ENCODE measurements at places on chromosomes 5 and 9. TPM values are rescaled to one million over a fixed set of nuclear protein-coding genes. Genes with fewer than 3 reads are reported as not detected.

- DNase-seq, result no peak
- H3K4me3 ChIP-seq, result no peak overlapping the region
- H3K27me3 ChIP-seq, result peaks cover 5% of the 10 kb centered on the region
- no peaks in the 10 kb centered on the region for H3K36me3 ChIP-seq
- no peaks in the 10 kb centered on the region for H3K4me1 ChIP-seq
Measured at GRCh38 chr5:152465140-152465539, 60.1 kb upstream of the NMUR2 start.

GRCh38 chr9:14909961-14910805 is at the start of gene FREM1:
Gene FREM1 (minus strand): TSS chr9:14910428. CDS start chr9:14868977, 41,451 bp downstream.
- no peaks in the 10 kb centered on the region for H3K36me3 ChIP-seq
- H3K27ac ChIP-seq, result no peak within 1 kb of the TSS
- no peak within 1 kb of the TSS for H3K4me3 ChIP-seq
- no peaks in the 10 kb centered on the region for H3K4me1 ChIP-seq
- no peak for DNase-seq
- H3K27me3 ChIP-seq, result peaks cover 5% of the 10 kb centered on the region

The LCN15 gene
- total RNA-seq, result not detected

The FAM169A gene
- total RNA-seq, result 3.5 TPM

The PSMD5 gene
- 59.2 TPM for total RNA-seq

- DNase-seq, result no peak
- H3K27me3 ChIP-seq, result no peaks in the 10 kb centered on the region
- H3K27ac ChIP-seq, result no peak overlapping the region
- H3K4me3 ChIP-seq, result no peak overlapping the region
- peaks cover 69% of the 10 kb centered on the region for H3K4me1 ChIP-seq
- peaks cover 23% of the 10 kb centered on the region for H3K36me3 ChIP-seq
Measured at GRCh38 chr5:171999877-172000276, 6.6 kb downstream of the FBXW11 start.

The PFN3 gene
- not detected for total RNA-seq

- H3K27me3 ChIP-seq, result no peaks in the 10 kb centered on the region
- H3K27ac ChIP-seq, result no peak overlapping the region
- no peak overlapping the region for H3K4me3 ChIP-seq
- peaks cover 3% of the 10 kb centered on the region for H3K36me3 ChIP-seq
- peaks cover 7% of the 10 kb centered on the region for H3K4me1 ChIP-seq
- no peak for DNase-seq
Measured at GRCh38 chr5:173920866-173921555, 32.9 kb downstream of the CPEB4 start.

DNA sequence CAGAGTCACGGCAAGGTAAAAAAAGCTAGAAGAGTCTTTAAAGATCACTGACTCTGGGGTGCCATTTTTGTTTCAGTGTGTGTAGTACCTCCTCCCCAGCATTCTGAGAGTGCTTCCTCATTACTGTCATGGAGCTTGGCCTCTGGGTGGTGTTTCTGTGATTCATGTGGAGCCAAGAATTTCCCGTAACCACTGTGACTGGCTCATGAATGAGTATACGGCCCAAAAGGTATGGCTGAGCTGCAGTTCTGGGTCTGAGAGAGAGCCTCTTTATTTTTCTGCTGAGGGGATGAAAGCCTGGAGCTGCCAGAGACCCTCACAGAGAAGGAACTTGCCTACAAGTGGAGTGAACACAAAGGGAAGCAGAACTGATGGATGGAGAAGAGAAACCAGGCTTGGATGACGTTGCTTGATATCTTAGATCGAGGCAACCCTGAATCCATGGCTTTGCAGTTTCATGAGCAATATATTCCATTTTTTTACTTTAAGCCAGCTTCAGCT is 85.6 kb downstream of the PTTG1 start:
- H3K4me3 ChIP-seq, result peak overlapping the region; percentile 67
- H3K27me3 ChIP-seq, result peaks cover 5% of the 10 kb centered on the region
- peak overlapping the region; percentile 90 for H3K27ac ChIP-seq
- peaks cover 68% of the 10 kb centered on the region for H3K4me1 ChIP-seq

DNA sequence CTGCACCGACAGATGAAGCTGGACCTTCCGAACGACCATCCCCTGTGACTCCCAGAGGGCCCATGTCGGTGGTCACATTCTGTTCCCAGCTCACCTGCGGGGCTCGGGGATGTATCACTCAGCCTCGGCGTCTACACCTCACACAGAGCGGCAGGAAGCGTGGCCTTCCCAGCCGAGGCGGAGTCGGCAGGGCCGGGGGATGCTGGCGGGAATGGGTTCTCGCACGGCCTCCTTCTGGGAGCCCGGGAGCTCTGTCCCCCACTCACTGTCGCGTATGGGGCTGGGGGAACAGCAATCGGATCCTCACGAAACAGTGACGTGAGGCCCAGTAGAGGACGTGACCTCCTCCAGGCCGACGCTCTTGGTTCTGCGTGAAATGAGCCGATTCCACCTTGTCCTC is 20.4 kb downstream of the NACC2 start:
- no peak for DNase-seq
- H3K27ac ChIP-seq, result no peak overlapping the region
- H3K4me1 ChIP-seq, result no peaks in the 10 kb centered on the region
- no peaks in the 10 kb centered on the region for H3K36me3 ChIP-seq
- H3K4me3 ChIP-seq, result no peak overlapping the region
- no peaks in the 10 kb centered on the region for H3K27me3 ChIP-seq

GRCh38 chr5:134553821-134554267 is 28.4 kb downstream of the JADE2 start:
- H3K27ac ChIP-seq, result peak overlapping the region; percentile 97
- H3K4me1 ChIP-seq, result peaks cover 43% of the 10 kb centered on the region
- H3K36me3 ChIP-seq, result peaks cover 47% of the 10 kb centered on the region
- H3K27me3 ChIP-seq, result no peaks in the 10 kb centered on the region
- no peak for DNase-seq

DNA sequence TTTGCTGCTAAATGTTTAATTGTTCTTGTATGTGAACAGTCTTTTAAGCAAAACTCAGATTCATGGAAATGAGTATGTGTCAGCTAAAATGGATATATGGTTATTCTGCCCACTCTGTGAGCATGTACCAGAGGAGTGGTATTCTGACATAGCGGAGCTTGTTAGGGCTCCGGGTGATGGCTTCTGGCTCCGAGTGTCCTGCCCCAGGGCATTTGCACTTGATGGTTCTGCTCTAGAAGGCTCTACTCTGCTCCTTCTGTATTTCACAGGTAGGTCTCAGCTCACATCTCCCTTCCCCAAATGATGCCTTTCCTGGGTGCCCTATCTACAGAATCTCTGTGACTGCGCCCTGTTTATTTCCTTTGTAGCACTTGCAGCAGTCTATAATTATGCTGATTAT is 113.3 kb downstream of the ARHGAP26 start:
- H3K27ac ChIP-seq, result no peak overlapping the region
- H3K27me3 ChIP-seq, result no peaks in the 10 kb centered on the region
- no peak overlapping the region for H3K4me3 ChIP-seq
- no peaks in the 10 kb centered on the region for H3K36me3 ChIP-seq
- no peak for DNase-seq

- peak overlapping the region; percentile 96 for H3K27ac ChIP-seq
- peaks cover 32% of the 10 kb centered on the region for H3K36me3 ChIP-seq
- H3K27me3 ChIP-seq, result no peaks in the 10 kb centered on the region
- H3K4me3 ChIP-seq, result peak overlapping the region; percentile 73
Measured at GRCh38 chr9:131732061-131732526, 7.8 kb downstream of the RAPGEF1 start.

- no peaks in the 10 kb centered on the region for H3K36me3 ChIP-seq
- no peak overlapping the region for H3K4me3 ChIP-seq
- DNase-seq, result no peak
- H3K27ac ChIP-seq, result no peak overlapping the region
Measured at GRCh38 chr9:77554586-77555105, 93.5 kb downstream of the GNA14 start.
